Spinal cord (tissue), 10 donors: ENCODE measurements at places on chromosomes 3 and 15.

DNA sequence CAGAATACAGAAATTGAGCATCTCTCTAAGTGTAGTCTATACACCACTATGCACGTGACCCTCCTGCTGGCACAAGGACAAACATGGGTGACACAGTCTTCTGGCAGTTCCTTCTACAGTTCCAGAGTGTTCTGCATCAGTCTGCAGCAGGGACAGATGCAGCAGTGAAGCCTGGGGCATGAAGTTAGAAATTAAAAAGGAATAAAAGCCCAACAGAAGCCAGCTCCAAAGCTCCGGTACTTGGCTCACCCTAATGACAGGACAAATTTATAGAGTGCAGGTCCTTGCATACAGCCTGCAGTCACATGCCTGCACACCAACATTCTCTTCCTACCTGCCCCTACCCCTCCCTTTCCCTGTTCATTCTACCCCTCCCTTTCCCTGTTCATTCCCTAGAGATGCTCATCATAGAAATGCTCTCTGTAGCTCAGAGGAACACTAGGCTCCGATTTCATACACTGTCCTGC, 15.0 kb downstream of the UACA start:
- DNase-seq = no peak

- DNase-seq = no peak
These were observed 41.3 kb upstream of the CORO2B start for GRCh38 chr15:68537506-68537905.

GRCh38 chr3:1400571-1400970, 307.7 kb downstream of the CNTN6 start:
- DNase-seq = no peak

DNA sequence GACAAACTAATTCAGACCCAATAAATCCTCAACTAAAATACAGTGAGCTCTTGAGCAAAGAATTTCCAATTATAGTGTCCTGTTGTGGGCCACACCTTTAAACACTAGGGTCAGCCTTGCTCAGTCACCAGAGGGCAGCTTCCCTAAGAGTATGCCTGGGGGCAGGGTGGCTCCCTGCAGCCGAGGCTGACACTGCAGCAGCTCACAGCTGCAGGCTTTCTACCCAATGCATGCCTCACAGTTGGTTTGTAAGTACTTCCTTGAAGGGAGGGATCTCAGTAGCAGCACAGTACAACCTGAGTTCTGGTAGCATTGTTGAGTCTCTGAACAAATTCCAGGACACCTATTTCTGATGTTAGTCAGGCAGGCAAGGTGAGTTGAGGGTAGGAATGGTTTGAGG, 335.6 kb downstream of the TUSC7 start:
- DNase-seq = no peak

- DNase-seq = peak; percentile 94
These were observed 59.9 kb downstream of the ZNF621 start for GRCh38 chr3:40584625-40585189.

GRCh38 chr15:53976844-53977392, 1.3 kb upstream of the UNC13C start:
- DNase-seq = no peak

DNA sequence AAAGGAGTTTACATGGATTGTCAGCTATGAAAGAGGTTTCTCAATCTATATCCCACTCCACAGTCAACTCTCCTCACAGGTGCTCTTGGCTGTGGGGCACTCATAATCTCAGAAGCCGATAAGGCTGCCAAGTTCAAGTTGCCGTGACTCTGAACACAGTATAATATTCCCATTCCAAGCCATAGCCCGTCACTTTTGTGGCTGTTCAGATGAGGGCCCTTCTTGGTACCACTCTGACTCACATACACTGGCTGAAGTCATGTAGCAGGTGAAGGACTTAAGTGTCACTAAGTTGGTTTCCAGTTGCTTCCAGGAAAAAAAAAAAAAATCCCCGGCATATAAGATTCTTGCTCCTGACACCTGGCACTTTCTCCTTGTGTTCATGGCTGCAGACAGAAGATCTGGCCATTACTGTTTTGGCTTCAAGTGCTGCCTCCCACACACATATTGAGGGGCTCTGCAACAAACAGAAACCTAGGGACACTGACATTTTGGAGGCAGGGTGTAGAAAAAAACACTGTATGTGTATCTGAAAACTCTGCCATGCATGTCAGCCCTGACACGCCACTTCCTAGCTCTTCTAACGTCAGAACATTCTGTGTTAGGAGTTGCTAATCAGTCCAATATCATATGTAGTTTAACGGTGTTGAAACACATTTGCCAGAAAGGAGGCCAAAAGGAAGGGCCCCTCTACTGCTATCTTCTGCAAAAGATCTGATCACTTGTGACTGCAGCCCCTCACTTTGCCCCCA, 170.2 kb upstream of the ICE2 start:
- no peak for DNase-seq

DNA sequence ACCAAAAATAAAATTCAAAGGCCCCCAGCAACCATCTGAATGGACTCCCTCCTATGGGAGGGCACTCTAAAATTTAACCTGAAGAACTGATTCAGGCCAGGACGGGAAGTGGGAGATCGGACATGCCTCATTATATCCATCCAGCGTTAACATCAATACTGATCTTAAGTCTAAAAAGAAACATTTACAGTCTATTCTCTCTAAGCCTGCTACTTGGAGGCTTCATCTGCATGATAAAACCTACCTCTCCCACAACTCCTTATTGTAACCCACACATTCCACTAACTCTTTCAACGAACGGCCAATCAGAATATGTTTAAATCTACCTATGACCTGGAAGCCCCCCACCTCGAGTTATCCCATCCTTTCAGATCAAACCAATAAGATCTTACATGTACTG, 68.4 kb downstream of the HERC1 start:
- DNase-seq = no peak

GRCh38 chr3:59641169-59641899, 591.5 kb upstream of the CFAP20DC start:
- DNase-seq = no peak

DNA sequence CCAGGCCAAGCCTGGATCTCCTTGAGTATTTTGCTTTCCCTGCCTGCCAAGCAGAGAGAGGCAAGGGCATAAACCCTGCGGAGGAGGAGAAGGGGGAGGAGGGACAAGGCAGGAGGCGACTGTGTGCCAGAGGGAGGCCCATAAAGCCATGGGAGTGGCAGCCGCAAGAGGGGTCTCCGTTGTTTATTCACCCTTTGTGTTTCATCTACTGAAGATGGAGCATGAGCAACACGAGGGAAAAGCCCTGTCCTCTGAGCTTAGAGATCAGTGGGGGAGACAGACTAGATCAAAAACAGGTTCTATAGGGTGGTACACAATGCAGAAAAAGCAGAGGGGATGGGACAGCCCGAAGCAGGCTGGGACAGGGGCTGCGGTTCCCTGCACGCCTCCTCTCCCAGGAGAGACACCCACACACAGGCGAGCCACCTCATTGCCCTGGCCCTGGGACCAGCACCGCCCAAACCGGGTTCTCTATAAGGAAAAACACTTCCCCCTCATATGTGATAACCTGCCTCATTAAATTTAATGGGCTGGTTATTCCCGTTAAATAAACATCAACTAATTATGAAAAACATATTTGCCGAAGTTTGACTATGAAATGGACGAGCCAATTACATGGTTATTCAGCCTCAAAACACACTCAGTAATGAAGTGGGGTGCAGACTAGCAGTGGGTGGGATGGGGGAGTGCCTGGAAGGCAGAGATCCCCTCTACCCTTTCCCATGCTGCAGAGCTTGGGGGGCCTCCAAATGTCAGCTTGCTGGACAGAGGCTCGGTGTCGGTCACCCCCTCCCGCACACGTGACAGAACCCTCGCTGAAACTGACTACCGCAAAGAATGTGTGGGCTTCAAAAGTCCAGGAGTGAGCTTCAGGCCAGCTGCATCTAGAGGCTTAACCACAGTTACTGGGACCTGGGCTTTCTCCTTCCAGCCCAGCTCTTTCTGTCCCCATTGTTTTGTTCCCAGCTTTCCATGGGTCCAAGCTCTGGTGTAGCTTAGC, 14.2 kb upstream of the PLXNA1 start:
- no peak for DNase-seq

- DNase-seq = no peak
These were observed 121.2 kb upstream of the PLXND1 start for GRCh38 chr3:129727707-129728106.

DNA sequence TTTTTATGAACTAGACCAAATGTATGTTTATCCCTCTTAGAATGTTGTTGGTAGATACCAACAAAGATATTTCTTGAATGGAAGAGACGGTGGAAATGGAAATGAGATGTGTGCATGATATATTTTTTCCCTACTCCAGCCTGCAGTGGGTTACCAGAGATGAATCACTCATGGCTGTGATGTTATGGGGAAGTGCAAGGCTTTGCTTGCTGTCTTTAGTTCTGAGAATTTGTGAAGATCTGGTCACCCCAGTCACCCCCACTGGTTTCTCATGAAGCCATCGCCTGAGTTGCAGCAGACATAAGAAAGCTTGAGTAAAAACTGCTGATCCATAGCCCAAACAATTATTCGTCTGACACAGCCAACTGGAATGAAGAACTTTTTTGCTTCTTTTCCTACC, 78.1 kb upstream of the EOMES start:
- no peak for DNase-seq

DNA sequence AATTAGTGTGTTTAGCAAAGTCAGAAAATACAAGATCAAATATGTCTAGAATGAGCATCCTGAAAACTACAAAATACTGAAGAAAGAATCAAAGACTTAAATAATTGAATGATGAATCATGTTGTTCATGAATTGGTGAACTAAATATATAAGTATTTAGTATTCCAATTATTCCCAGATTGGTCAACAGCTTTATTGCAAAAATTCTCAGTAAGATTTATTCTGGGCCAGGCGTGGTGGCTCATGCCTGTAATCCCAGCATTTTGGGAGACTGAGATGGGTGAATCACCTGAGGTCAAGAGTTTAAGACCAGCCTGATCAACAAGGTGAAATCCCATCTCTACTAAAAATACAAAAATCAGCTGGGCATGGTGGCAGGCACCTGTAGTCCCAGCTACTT, 250.0 kb upstream of the NECTIN3 start:
- no peak for DNase-seq

DNA sequence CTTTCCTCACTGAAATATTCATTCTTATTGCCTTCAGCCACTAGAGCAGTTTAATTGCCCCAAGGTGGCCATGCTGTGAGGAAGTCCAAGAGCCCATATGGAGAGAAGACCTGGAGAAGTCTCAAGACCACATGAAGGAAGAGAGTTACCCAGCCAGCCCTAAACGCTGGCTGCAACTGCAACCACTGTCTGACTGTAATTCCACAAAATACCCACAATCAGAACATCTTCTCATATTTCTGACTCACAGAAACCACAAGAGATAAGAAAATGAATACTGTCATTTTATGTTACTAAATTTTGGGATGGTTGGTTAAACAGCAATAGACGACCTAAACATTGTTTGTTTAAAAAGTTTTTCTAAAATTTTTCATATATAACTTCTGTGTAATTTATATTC, 14.7 kb upstream of the SST start:
- no peak for DNase-seq

DNA sequence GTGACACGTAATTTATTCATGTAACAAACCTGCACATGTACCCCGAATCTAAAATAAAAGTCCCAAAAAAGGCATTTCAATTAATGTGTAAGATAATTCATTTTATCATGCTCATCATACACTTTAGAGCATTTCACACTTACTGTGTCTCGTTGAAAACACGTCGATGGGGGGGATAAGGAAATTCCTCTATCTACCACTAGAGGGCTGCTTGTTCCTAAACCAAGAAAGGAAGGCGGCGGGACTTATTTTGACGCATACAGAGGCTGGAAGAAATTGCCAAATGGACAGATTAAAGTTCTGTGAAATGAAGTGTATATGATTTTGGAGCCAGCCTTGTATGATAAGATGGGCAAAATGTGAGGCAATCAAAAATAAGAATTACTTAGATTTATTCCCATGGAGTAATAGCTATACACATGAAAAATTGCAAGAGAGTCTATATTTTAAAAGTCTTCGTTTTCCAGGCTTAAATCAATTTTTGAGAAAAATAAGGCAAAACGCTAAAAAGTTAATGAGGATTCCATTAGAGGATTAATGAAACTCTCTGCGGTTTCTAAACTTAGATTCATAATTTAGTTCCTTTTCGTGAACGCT, 346.8 kb downstream of the CNTN3 start:
- DNase-seq = peak; percentile 47

DNA sequence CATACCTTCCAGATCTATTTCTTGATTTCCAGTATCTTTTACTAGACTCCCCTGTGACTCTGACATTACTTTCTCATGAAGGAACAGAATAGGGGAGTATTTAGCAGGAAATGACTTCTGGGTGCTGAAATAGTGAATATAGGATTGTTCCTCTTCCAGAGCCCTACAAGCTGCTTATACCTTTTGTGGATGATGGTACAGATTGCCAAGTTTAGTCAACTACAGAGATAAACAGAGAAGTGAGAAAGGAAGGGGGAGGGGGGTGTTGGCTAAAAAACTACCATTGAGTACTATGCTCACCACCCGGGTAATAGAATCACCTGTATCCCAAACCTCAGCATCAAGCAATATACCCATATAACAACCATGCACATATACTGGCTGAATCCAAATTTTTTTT, 298.3 kb upstream of the GPR149 start:
- DNase-seq = no peak

DNA sequence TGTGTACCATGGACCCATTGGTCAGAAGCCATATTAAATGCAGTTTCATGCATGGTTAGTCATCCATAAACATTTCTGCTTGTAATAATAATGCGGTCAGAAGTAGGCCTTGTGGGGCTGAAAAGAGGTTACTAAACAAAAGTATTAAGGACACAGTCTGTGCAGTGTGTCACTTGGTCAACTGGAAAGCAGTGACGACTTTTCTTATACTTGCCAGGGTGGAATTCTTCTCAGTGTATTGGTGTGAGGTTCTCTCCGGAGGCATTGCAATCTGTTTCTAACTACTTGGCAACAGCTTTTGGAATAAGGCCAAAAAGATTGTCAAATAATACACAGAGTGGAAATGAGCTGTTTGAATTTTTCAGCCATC, 46.8 kb downstream of the CHL1 start:
- DNase-seq = no peak

DNA sequence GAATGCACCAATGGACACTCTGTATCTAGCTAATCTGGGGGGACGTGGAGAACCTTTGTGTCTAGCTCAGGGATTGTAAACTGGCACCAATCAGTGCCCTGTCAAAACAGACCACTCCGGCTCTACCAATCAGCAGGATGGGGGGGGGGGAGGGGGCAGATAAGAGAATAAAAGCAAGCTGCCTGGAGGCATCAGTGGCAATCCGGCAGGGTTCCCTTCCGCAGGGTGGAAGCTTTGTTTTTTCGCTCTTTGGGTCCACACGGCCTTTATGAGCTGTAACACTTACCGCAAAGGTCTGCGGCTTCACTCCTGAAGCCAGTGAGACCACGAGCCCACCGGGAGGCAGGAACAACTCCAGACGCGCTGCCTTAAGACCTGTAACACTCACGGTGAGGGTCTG, 827.1 kb downstream of the PLOD2 start:
- no peak for DNase-seq
